Activated naive CD8-positive, alpha-beta T cell treated with anti-CD3 and anti-CD28 coated beads, Interleukin-2, amount 10 ng/mL, durations not matched to agents 7 days and 5 days (primary cell): ENCODE measurements at places on chromosomes 16 and 17. TPM values are rescaled to one million over a fixed set of nuclear protein-coding genes. Genes with fewer than 3 reads are reported as not detected.

Gene PLA2G10
- not detected for total RNA-seq

Gene LGALS3BP
- total RNA-seq = 222 TPM

Gene SHISA6
- not detected for total RNA-seq

Gene P2RX5
- total RNA-seq = 17.2 TPM

Gene HOXB7
- total RNA-seq = 0.80 TPM

Gene KRTAP3-1
- total RNA-seq = not detected

Gene CFAP97D1
- total RNA-seq = not detected

Gene ZKSCAN2
- total RNA-seq = 5.5 TPM

Gene CLEC16A
- 31.1 TPM for total RNA-seq

Gene DOC2B
- not detected for total RNA-seq

Gene ALOXE3
- not detected for total RNA-seq

Gene POLR3E
- total RNA-seq = 53.2 TPM

Gene SSTR5
- total RNA-seq = not detected

Gene FOXF1
- not detected for total RNA-seq

Gene E4F1
- total RNA-seq = 34.1 TPM

Gene JPH3
- not detected for total RNA-seq

Gene CD300E
- not detected for total RNA-seq

Gene ZNF750
- total RNA-seq = not detected

Gene PHOSPHO1
- total RNA-seq = not detected

Gene C16orf74
- total RNA-seq = 3.6 TPM

Gene RBFOX1
- not detected for total RNA-seq

Gene VMO1
- not detected for total RNA-seq

Gene CA5A
- total RNA-seq = not detected

Gene CHTF18
- 92.8 TPM for total RNA-seq

Gene RCVRN
- not detected for total RNA-seq

Gene OTOP3
- total RNA-seq = not detected

Gene SDR42E2
- total RNA-seq = 0.44 TPM

Gene MT1F
- total RNA-seq = 27.8 TPM

Gene NEK8
- 8.9 TPM for total RNA-seq

Gene PLD6
- total RNA-seq = 5.5 TPM

Gene BTBD17
- not detected for total RNA-seq

Gene NHLRC4
- total RNA-seq = 3.6 TPM

Gene UNC13D
- total RNA-seq = 222 TPM

Gene HBQ1
- not detected for total RNA-seq

Gene SKAP1
- 96.0 TPM for total RNA-seq

Gene ARL5C
- 0.11 TPM for total RNA-seq

Gene TBC1D3G
- total RNA-seq = not detected

Gene KRTAP2-3
- total RNA-seq = not detected

Gene PDP2
- total RNA-seq = 26.6 TPM

Gene OR2C1
- not detected for total RNA-seq

Gene CAPNS2
- not detected for total RNA-seq

Gene TMEM88
- total RNA-seq = 3.7 TPM

Gene TOX3
- not detected for total RNA-seq

Gene SP2
- total RNA-seq = 28.2 TPM

Gene EFCAB13
- total RNA-seq = 13.2 TPM

Gene C16orf89
- not detected for total RNA-seq

Gene TP53TG3B
- not detected for total RNA-seq

Gene EVPLL
- total RNA-seq = not detected

Gene IRX6
- not detected for total RNA-seq
